ENCODE measurements at places on chromosomes 3 and 15. TPM values are rescaled to one million over a fixed set of nuclear protein-coding genes. Genes with fewer than 3 reads are reported as not detected.

GRCh38 chr3:16869261-16870005 lies 15.3 kb upstream of the PLCL2 start:
- no peak for DNase-seq

The C3orf80 gene
- total RNA-seq, result 1.3 TPM

The FMN1 gene
- 33.5 TPM for total RNA-seq

GRCh38 chr3:46293991-46294833 lies 52.0 kb downstream of the CCR3 start:
- DNase-seq, result no peak

DNA sequence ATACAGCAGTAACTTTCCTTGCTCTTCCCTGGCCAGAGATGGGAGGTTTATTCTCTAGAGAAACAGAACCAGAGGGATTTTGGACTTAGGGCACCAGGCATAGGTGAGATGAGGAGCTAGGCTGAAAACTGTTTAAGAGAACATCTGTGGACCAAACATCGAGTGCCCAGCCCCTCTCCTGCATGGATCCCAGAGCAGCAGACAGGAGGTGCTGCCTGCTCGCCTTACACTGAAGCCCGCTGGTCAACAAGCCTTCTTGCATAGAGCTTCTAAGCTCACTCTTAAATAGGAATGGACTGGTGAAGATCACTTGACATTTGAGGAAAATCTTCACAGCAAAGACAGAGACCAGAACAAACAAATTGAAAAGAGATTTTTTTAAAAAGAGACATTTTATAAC lies 41.2 kb downstream of the PARP15 start:
- DNase-seq, result no peak

DNA sequence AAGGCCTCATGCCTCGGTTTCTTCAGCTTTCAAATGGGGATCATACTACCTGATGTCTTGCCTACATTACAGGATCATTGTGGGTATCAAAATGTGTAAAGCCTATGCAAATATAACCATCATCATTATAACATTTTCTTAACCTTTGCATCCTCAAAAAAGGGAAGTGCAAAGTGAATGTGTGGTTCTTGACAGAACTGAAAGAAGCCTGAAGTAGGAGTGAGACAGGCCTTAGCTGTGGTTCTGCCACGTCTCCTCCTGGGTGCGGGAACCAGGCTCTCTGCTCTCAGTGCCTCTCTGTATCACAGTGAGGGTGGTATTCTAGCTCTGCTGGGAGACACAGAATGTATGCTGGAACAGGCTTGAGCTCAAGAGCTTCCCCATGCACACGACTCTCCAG lies 316.9 kb upstream of the ICE2 start:
- DNase-seq, result no peak

DNA sequence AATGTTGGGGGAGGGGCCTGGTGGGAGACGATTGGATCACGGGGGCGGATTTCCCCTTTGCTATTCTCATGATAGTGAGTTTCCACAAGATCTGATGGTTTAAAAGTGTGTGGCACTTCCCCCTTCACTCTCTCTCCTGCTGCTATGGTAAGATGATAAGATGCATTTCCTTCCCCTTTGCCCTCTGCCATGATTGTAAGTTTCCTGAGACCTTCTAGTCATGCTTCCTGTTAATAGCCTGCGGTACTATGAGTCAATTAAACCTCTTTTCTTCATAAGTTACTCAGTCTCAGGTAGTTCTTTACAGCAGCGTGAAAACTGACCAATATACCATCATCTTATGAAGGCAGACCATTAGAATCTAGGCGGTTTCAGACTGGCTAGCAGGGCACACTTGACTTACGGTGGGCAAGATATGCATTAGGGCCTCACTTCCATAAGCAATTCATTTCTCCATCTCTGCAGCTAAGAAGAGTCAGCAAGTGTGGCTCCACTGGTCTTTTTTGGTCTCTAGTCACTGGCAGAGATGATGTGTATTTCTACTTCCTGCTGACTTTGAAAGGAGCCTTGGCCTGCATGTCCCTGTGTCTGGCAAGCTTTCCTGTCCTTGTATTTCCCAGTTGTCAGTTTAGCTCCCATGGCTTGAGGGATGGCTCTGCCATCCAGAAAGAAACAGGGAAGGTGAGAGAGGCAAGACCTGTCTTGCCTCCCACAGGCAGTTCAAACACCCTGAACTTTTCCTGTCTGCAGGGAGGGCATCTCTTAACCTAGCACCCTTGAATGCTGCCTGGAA lies 109.0 kb upstream of the ADAMTS9 start:
- no peak for DNase-seq

DNA sequence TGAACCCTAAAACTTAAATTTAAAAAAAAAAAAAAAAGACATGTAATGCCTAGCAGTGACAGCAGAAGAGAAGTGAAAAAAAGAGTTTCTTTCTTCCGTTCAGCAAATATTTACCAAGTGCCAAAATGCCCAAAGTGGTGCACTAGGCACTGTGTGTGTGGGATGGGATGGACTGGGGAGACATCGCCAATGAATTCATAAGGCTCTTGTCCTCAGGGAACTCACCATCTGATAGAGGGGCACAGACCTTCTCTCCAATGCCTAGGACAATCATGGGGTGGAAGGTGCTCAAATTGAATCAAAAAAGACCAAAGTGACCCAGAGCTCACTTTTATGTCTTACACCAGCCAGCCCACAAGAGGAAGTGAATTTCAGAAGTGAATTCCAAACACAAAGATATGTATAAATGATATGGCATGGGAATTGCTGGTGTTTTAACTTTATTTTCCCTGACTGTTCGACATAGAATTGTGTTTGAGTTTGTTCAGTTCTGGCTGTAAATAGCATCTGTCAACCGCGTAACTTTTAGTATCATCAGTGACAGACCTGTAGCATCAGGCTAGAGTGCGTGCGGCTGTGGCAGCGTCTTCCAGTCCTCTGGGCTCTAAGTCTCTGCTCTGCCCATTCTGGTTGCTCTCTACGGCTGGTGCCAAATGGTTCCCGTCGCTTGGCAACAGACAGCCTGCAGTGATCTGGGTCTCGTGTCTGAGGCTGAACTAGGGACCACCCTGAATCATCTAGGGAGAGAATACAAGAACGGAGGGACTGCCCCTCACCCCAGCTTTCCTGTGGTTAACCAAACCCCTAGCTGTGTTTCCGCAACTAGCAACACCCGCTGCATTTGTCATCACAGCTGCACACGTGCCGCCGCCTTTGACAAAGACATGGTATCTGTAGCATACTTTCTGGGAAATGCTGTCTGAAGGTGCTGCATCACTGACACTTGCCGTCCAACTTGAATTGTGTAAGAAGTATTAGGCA lies 154.0 kb upstream of the THBS1 start:
- peak; percentile 73 for DNase-seq

The SUSD5 gene
- 1.1 TPM for total RNA-seq

DNA sequence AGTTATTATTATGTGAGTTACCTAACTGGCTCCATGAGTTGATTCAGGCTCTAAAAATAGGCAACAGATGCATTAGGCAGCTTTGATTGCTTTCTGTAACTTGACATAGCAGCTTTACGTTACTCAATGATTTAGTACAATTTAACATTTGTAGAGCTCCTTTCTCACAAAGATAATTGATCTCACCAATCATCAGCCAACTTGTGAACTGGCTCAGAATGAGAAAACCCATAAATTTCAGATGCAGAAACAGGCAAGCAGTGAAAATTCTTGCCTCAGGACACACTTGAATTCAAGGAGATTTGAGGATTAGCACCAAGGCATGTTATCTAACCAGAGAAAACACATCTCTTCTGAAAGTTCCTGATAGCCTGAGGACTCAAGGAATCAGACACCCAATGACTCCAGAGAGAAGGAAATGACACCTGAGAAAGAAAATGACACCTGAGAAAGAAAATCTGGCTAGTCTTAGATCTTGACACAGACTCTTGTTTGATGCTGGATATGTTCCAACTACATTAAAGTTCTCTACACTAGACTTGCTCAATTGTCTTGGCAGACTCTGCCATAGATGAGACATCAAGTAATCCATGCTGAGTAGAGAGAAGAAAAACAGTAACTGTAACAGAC lies 315.1 kb upstream of the CBLB start:
- no peak for DNase-seq

DNA sequence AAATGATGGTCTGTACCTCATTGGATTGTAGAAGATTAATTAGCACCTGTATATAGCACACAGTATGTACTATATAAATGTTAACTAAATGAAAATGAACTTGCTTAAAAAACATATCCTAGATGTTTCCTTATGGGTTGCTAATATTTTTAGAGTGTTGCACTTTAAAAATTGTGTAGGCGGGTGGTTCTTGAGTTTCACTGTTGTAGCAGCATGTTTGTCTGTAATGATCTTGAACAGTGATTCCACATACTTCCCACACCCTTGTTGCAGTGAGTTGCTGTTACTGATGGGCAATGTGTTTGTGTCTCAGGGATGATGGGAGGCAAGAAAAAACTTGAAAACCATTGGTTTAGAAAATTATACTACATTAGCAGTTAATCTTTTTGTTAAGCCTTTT lies 22.0 kb downstream of the USP3 start:
- DNase-seq, result no peak

- no peak for DNase-seq
These were observed 84.2 kb downstream of the OSBPL10 start for GRCh38 chr3:31896648-31897433.

The XRN1 gene
- total RNA-seq, result 46.1 TPM

Data from upper lobe of right lung (tissue), 1 donor.